GM13977 (cell line): ENCODE measurements at places on chromosomes 2 and 18.

DNA sequence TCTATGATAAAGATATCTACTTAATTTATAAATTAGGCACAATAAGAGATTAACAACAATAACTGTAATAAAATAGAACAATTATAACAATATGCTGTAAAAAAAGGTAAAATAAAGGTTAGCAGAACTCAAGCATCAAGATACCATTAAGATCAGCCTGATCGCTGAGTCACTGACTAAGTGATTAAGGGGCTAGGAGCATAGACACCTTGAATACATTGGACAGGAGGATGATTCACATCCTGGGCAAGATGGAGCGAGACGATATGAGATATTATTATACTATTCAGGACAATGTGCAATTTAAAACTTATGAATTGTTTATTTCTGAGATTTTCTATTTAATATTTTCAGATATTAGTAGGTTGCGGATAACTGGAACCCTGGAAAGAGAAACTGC is 1277.8 kb upstream of the ZEB2 start:
- no peak for DNase-seq

GRCh38 chr2:134232868-134233727 is 20.8 kb upstream of the MGAT5 start:
- no peak for DNase-seq

DNA sequence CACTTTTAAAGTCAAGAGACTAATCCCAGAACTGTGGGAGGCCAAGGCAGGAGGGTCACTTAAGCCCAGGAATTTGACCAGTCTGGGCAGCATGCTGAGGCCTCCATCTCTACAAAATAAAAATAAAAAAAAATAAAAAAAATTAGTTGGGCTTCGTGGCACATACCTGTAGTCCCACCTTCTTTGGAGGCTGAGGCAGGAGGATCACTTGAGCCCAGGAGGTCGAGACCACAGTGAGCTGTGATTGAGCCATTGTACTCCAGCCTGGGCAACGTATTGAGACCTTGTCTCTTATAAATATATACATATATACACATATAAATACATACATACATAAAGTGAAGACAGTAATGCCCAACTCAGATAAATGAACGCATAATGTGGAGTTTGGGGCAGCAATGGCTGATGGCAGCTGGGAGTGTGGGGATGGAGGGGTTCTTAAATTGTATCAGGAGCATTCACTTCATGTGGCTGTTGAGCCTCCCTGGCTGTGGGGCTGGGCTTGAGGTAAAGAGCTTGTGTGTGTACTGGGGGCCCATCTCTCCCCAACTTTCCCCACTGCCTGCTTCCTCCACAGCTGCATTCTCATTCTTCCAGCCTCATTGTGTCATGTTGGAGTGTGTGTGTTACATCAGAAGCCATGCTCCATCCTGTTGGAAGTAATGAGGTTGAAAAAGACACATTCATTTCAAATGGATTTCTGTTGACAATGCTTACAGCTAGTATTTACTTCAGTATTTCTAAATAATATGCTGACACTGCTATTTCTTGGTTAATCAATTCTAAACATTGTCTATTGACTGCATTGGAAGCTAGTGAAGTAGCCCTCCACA is 96.5 kb upstream of the HS6ST1 start:
- no peak for DNase-seq

GRCh38 chr2:176096243-176096985 is 3.2 kb upstream of the HOXD12 start:
- no peak for DNase-seq

- no peak for DNase-seq
Measured at GRCh38 chr2:134782107-134782506, 56.3 kb upstream of the ACMSD start.
